ENCODE measurements at places on chromosomes 4 and X.

- DNase-seq = no peak
Measured at GRCh38 chrX:71941145-71941544, 30.5 kb downstream of the NHSL2 start.

- no peak for DNase-seq
Measured at GRCh38 chr4:168648929-168649328, 152.1 kb downstream of the PALLD start.

DNA sequence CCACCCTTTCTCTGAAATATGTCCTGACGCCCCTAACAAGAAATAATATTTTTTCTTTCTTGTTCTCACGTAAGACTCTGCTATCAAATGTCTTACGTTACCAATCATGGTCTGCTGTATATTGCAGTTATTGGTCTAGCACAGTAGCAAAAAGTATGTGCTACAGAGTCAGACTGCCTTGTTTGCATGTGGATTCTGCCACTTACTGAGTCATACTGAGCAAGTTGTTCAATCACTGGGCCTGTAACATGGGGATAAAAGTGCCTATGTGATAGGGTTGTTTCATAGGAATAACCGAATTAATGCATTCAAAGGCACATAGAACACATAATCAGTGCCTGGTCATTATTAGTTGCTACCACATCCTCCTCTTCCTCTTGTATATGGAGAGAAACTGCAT, 14.1 kb downstream of the RPGR start:
- DNase-seq = no peak

DNA sequence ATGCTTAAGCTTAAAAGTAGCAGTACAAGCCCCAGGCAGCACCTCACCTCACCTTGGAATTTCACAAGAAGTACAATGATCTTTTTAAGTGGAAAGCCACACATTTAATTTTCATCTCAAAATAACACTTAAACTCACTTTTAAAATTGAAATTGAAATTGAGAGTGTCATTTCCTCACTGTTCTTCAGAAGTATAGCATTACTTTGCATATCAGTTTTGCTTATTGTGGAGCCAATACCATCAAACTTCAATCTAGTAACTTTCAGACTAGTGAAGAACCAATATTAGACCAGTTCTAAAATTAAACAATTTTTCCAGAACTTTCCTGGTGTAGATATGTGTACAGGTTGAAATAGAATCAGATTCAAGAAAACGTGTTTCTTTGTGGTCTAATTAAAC, 242.4 kb downstream of the NDST4 start:
- no peak for DNase-seq

DNA sequence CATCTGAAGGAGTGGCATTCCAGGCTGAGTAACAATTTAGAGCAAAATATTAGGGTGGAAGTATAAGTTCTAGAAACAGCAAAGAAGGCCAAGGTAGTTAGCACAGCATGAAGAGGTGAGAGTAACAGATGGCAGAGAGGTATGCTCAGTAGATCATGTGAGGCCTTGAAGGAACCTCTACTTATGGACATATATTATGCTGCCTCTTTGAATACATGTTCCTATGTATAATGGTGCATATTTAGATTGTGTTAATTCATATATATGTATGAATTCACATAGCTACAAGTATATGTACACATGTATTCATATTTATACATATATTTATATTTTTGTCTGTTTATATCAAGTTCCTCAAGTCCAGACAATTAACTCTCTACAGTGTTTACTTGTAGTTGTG, 355.2 kb downstream of the KCTD8 start:
- DNase-seq = no peak

GRCh38 chr4:83625821-83626220, 89.9 kb downstream of the GPAT3 start:
- no peak for DNase-seq

DNA sequence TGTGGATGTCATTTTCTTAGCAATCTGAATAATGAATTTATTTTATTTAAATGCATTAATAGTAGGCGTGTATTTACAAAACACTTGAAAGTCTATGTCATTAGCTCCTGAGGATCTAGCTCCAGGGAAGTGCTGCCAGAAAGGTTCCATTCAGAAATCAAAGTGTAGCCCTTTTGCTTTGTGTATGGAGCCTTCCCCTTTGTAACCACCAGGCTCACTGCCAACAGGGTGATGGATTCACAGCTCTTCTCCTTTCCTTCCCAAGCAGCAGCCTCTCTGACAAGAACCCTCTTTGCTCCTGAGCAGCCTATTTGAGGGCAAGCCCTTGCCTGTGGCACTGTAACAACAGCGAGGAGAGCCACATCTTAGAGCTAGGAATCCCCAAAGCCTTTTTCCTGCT, 286.0 kb upstream of the RASGEF1B start:
- no peak for DNase-seq

- DNase-seq = no peak
Measured at GRCh38 chr4:128350449-128351045, 62.9 kb upstream of the PGRMC2 start.

GRCh38 chr4:177010418-177010817, 217.7 kb upstream of the VEGFC start:
- DNase-seq = no peak

- DNase-seq = no peak
Measured at GRCh38 chr4:141637565-141637964, 1.2 kb downstream of the IL15 start.

GRCh38 chr4:158704274-158704673, 18.9 kb downstream of the PPID start:
- DNase-seq = no peak

- DNase-seq = no peak
Measured at GRCh38 chrX:49892542-49892941, 13.3 kb downstream of the USP27X start.

DNA sequence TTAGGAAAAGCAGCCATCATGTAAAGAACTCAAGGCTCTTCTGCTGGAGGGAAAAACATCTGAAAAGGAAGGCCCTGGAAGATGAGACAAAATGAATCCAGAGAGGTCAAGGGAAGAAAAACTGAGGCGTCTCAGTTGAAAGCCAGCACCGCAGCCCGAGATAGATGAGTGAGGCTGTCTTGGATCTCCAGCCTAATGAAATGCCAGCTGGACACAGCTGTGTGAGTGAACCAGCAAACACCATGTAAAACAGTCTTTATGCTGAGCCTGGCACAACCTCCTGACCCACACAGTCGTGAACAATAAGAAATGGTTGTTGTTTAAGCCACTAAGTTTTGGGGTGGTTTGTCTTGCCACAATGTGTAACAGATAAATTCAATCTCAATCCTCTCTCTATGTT, 48.6 kb upstream of the RASL11B start:
- no peak for DNase-seq

DNA sequence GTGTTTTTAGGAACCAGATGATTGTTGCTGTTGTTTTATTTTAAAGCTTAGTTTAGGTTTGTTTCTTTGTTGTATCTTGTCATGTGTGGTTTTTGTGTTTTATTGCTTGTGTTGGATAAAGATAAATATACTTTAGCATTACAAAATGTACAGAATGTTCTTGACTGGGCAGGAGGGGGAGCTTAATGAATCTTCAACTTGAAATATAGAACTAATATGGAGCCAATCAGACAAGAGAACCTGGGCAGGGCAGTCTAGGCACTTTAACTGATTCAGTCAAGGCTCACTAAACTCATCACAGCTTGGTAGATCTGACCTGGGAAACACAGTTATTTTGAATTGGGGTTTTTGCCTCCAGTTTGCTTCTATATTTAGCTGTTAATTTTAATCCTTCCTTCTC, 304.2 kb downstream of the ARHGAP24 start:
- no peak for DNase-seq

GRCh38 chrX:75989806-75990590, 182.9 kb upstream of the PBDC1 start:
- DNase-seq = no peak

DNA sequence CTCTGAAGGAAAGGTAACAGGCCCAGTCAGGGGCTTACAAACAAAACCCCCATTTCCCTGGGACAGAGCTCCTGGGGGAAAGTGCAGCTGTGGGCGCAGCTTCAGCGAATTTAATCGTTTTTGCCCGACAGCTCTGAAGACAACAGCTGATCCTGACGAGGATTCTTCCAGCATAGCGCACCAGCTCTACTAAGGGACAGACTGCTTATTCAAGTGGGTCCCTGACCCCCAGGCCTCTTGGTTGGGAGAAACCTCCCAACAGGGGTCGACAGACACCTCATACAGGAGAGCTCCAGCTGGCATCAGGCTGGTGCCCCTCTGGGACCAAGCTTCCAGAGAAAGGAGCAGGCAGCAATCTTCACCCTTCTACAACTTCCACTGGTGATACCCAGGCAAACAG, 486.7 kb downstream of the PRR32 start:
- no peak for DNase-seq

DNA sequence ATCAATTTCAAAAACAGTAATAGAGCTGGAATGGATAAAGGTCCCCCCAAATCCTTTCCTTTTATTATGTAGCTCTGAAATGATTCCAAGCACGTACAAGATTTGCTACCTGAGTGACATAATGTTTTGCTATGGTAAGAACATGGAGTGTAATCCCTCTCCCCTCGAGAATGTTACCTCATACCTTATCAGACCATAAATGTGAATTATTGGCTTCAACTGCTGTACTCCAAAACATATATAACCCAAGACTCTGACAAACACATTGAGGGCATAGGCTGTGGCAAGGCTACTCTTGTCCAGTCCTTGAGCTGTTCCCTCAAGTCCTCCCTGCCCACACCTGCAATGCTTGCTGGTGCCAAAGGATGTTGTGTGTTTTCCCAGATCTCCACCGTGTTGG, 286.9 kb downstream of the KCTD8 start:
- no peak for DNase-seq

GRCh38 chr4:162350331-162350730, 186.5 kb upstream of the FSTL5 start:
- DNase-seq = no peak

GRCh38 chrX:108199691-108200090, 108.1 kb downstream of the ATG4A start:
- DNase-seq = no peak

GRCh38 chr4:137417676-137418075, 114.6 kb downstream of the PCDH18 start:
- no peak for DNase-seq

- DNase-seq = no peak
Measured at GRCh38 chr4:36921476-36922216, 322.9 kb upstream of the NWD2 start.

GRCh38 chr4:137934046-137934445, 308.1 kb downstream of the SLC7A11 start:
- no peak for DNase-seq

- no peak for DNase-seq
Measured at GRCh38 chrX:12958059-12958458, 16.9 kb upstream of the TMSB4X start.

GRCh38 chrX:38750551-38750950, 50.7 kb upstream of the MID1IP1 start:
- no peak for DNase-seq

GRCh38 chrX:96372313-96373046, 312.2 kb upstream of the DIAPH2 start:
- DNase-seq = peak; percentile 6

- DNase-seq = no peak
Measured at GRCh38 chr4:13196721-13197120, 287.4 kb downstream of the RAB28 start.

DNA sequence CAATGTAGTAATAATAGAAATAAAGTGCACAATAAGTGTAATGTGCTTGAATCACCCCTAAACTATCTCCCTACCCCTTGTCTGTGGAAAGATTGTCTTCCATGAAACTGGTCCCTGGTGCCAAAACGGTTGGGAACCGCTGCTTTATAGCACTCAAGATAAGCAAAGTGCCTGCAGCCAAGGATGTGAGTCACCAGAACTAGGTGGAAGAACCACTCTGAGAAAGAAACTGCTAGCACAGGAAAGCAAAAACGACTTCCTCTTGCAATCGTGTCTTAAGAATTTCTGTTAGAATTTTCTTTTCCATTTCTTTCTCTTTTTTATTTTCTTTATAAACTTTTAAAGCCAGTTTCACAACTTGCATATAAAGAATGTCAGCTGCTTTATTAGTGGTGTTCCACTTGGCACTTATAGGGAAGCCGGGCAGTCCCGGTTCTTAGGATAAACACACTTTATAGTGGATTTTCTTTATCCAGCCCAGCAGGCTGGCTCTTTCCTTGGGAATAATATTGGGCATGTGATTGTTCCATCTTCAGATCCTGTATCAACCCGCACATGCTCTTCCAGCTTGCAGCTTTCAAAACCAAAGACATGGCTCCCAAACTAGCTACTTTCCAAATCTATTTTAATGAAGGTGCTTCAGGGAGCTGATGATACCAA, 32.3 kb upstream of the CXCL8 start:
- no peak for DNase-seq

DNA sequence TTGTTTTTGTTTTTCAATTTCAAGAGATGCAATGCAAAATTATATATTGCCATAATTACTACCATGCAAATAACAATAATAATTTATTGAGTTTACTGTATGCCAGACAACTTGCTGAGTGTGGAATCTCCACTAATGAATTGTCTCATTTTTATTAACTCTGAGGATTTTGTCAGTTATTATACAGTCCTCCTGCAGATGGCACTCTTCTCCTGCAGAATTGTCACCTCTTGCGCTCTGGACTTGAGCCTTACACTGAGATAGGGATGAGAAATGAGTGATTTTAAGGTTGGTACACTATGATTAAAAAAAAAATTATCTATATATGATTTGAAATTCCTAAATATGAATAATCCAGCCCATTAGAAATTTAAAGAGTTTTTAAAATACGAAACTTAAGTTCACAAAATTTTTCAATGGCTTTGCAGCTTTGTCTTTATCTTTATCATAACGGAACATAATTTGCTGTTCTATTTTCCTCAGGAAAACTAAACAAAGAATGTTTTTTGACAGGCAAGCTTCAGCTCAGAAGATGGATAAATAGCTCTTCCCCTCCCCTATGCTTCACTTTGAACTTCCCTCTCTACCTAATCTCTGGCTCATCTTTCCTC, 12.7 kb upstream of the PAQR3 start:
- no peak for DNase-seq

GRCh38 chr4:178953447-178954120, 1511.3 kb upstream of the AGA start:
- DNase-seq = no peak

DNA sequence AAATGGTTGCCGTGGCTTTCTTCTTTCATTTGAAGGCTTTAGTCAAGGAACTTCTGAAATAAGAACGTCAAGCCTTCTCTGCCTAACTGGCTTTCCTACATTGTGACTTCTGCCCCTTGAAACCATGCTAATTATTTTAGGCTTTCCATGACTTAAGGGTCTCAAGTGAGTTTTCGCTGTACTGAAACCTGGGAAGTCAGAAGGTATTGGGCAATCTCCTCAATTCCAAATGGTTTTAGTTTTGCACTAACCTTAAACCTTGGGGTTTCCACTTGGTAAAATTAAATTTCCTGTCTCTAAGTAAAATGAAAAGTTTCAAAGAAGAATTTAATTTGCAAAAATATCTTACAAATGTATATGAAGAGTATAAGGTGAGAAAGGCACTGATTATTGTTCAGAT, 73.8 kb downstream of the MBNL3 start:
- no peak for DNase-seq

DNA sequence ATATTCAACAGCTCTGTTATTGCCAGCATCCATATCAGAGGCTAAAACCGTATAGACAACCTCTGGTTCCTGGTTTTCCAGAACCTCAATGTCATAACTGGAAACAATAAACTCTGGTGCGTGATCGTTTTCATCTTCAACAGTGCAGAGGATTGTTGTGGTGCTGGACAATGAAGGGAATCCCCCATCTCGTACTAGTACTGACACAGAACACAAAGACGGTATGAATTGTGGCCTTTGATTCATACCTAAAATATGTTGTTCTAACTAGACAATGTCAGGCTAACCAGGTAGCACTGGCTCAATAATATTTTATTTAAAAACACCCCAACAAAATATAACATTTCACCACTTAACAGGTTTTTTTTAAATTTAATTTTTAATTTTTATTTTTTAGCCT, 186.9 kb downstream of the DCHS2 start:
- DNase-seq = no peak

GRCh38 chrX:9864011-9864410, 77.8 kb downstream of the SHROOM2 start:
- no peak for DNase-seq

Measured in brain pericyte (primary cell).